Stimulated activated CD8-positive, alpha-beta memory T cell treated with anti-CD3 and anti-CD28 coated beads, Interleukin-15, amount 100 ng/mL, for 4 hours (primary cell): ENCODE measurements at places on chromosomes 7 and 10.

- DNase-seq = no peak
These were observed 3.0 kb downstream of the RET start for GRCh38 chr10:43079856-43080255.

GRCh38 chr10:86653379-86653778, 968 bp upstream of the OPN4 start:
- no peak for DNase-seq

GRCh38 chr10:29411666-29412315, 122.9 kb downstream of the LYZL1 start:
- DNase-seq = no peak

DNA sequence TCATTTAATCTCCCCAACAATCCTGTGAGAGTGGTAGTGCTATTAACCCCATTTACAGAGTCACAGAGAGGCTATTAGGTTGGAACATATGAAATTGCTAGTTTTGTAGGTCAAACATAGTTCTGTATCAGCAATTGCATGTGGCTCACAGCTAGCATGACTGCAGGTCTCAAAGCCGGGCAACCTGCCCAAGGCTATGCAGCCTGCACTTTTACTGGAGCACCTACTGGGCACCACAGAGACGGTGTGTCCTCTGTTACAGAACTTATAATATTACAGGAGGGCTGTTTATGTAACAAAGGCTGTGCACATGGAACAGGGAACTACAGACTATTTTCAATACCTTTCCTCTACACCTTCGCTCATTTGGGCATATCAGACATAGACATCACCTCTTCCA, 355.8 kb downstream of the RPS24 start:
- no peak for DNase-seq

DNA sequence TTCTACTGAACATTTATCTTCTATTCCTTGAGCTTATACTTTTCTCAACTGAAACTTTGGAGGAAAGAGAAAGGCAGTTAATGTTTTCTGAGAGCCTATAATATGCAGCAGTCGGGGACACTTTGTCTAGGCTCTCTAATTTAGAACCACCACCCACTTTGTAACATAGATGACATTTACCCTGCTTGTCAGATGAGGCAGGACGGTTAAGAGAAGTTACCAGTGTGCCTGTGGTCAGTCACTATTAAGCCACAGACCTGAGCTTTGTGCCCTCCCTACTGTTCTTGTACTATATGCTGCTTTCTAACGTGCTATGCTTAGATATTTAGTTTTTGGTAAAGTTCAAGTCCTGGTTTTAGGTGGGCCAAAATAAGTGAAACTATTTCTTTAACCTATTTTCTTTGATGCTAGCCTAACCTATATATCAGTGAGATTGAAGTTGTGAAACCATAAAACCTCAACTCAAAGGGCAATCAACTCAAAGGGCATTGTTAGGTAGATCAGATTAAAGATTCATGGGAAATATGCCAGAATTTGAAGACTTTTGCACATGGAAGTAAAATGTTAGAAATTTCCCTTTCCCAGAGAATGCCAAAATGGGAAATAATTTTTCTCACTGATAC, 156.5 kb upstream of the AGR3 start:
- no peak for DNase-seq

DNA sequence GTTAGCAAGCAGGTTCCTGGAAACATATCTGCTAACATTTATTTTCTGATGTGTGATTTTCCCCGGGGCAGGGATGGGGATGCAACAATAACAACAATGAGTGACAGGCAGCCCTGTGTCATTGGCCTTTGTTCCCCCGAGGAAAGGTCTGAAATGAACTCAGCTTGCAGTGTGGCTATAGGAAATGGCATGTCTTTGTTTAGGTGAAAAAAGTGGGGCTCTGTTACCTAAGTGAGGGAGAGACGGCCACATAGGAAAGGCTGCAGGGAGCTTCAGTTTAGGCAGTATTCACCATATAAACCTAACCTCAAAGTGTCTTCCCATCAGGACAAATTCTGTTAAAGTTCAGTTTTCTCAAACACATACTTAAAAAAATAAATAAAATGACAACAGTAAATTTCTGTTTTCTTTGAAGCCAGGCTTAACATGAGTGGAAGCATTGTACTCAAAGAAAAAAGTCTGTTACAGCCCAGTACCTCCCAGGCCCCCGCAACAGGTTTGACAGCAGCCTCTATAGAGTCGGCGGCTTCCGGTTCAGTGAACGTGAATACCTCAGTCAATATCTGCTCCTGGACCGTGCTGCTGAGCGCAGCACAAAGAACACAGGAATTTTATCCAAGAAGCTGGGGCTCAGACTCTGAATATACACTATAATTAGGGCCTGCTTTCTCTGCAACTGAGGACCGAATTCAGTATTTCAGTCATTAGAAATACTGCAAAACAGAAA, 168.3 kb downstream of the GLI3 start:
- DNase-seq = no peak

DNA sequence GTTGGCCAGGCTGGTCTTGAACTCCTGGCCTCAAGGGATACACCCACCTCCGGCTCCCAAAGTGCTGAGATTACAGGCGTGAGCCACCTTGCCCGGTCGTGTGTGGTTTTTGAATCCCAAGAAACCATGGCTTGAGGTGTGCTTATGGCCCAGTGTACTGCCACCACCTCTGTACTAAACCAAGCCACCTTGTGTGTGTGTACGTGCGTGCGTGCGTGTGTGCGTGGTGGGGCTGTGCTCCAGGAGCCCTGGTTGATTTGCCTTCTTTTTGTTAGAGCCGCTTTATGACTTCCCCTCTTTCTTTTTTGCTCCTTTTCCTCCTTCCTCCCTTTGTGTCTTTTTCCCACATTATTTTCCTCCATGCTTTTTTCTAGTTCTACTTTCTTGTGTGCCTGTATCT, 121.4 kb downstream of the CAMK1D start:
- no peak for DNase-seq

GRCh38 chr7:97430006-97430405, 301.9 kb upstream of the TAC1 start:
- no peak for DNase-seq

GRCh38 chr7:71601851-71602250, 469.9 kb downstream of the GALNT17 start:
- DNase-seq = no peak

DNA sequence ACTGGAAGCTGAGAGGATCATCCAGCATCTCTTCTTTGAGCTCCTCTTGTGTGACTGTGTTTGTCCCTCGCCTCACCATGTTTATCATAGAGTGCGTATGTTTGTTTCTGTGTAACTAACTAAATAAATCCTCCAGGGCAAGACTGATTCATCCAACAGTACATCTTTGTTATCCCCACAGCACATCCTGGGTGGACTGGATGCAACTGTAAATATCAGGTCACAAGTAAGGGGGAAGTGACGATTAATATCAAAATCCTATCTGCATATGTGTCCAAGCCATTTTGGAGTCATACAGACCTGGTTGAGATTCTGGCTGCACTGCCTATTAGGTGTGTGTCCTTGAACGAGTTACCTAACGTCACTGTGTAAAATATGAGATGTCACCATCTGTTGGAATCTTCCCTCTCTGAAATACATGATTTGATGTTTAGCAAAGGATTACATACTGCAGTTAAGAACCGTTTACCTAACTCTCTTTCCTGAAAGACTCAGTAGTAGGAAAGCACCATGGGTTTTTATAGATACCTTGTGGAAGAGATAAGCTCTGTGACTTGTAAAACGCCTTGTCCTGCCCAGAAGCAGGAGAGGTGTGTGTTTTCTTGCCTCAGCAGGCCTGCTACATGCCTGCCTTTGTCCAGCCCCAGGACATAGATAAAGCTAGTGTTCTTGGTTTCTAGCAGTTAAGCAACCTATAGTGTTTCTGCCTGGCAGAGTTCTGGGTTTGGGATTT, 25.8 kb downstream of the WBP1L start:
- no peak for DNase-seq

GRCh38 chr10:112232670-112233069, 49.1 kb upstream of the GPAM start:
- no peak for DNase-seq

DNA sequence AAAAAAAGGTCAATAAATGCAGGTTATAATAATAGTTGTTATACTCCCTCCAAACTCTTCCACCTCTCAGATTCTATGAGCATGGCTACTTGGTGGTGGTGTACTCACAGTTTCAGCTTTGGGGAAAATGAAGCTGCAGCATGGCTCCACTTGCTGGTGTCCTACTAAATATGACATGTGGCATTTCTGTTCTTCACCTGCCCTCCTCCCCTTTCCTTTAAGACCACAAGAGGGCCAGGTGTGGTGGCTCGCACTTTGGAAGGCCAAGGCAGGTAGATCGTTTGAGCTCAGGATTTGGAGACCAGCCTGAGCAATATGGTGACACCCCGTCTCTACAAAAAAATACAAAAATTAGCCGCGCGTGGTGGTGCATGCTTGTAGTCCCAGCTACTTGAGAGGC, 101.1 kb downstream of the SLC37A3 start:
- no peak for DNase-seq

DNA sequence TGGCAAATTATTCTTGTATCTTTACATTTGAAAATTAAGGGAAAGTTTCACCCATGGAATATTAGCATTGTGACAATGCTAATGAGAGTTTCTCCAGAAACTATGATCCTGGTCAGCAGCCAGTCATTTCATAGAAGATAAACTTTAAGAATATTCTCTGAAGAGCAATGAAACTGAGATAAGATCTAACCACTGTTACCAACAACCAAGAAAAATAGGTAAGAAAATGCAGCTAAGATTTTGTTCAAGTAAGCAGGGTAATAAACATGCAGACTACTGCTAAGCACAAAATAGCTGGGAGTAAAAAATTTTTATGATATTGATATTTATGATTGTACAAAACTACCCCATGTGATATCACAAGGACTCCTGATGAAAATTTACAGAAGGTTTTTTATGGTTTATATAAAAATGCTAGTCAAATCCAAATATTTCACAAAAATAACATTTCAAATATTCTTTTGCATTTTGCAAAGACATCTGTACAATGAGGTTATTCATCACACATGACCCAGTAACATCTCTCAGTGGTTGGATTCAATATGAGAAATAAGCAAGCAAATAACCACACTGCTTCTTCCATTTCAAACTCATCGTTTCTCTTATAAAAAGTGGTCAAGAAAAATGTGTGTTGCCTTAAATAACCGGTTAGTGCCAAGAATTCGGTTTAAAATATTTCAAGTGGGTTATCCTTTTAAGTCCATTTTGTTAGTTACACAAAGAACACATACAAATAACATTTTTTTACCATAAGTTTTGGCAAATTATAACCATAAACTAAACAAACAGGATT, 251.6 kb downstream of the DIP2C start:
- DNase-seq = no peak

DNA sequence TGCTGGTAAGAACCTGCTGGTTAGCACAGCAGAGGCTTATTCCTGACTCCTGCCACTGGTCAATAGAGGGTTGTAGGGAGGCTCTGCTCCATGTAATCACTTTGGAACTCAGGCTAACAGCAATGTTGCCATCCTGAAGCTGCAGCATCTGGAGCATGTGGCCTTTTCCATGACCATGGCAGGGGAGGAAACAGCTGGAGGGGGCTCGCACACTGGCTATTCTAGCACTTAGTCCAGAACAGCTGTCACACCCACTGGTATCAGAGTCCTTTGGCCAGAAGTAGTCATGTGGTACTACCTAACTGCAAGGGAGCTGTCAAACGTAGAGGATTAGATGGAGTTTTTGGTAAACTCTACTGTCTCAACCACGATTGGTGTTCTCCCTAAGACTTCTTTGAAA, 450.0 kb downstream of the RPS24 start:
- no peak for DNase-seq

- no peak for DNase-seq
These were observed 31.5 kb downstream of the MBL2 start for GRCh38 chr10:52740913-52741675.

DNA sequence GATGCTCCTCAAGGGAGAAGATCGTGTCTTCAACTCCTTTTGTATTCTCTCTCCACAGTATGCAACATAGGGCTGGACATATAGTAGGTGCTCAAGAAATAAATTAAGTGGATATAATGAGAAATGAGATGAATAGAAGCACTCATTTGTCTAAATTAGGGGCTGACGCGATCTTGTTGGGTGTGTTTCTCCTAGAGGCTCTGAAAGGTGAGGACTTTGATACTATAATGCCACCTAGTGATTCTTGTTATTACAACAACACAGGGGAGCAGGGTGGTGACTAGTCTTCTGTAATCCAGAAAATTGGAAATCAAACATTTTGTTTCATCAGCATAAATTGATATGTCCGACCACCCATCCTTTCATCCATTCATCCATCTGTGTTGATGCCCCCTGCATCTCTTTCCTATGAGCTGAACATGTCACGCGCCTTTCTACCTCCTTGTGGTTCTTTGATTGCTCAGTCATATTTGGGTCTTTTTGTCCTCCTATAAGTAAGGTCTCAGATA, 3.5 kb upstream of the CFAP58 start:
- DNase-seq = no peak

- no peak for DNase-seq
These were observed 80.8 kb downstream of the FOXL3 start for GRCh38 chr7:370775-371118.

- no peak for DNase-seq
These were observed 88.4 kb upstream of the LEP start for GRCh38 chr7:128152721-128153120.

GRCh38 chr7:10146271-10146670, 827.4 kb upstream of the PHF14 start:
- DNase-seq = no peak

DNA sequence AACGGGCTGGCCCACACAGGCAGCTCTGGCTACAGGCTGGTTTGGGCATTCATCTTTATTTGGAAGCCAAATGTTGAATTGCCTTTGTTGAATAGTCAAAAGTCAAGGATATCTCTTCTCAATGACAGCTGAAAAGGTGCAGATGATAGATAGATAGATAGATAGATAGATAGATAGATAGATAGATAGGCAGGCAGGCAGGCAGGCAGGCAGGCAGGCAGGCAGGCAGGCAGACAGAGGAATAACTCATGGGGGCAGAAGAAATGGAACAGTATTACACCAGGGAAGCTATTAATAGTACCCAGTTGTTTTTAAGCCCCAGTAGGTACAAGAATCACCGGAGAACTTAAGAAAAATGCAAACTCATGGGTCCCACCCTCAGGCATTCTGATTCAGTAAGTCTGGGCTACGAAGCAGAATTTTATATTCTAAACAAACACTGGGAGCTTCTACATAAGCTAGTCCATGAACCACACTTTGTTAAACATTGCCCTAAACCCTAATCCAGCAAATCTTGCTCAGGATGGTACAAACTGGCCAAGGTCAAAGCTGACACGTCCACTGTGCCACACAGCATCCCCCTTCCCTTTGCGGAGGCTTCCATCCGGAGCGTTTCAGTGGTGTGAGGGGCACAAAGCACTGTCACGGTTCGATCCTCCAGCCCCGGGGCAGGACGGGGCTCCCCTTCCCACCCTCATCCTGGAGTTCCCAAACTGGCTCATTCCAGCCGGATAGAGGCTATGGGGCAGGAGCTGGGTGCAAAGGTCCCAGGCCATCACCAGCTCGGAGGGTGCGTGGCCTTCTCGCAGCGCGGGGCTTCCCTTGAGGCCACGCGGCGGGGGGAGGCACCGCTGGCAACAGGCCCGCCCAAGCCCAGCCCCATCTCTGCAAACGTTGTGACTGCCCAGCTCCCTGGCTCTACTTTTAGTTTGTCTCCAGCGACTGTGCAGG, 6.7 kb downstream of the PRKAG2 start:
- no peak for DNase-seq

GRCh38 chr10:132696728-132697577, 89.0 kb downstream of the NKX6-2 start:
- no peak for DNase-seq

- DNase-seq = no peak
These were observed 28.1 kb upstream of the SGMS1 start for GRCh38 chr10:50651808-50652207.

GRCh38 chr7:158638001-158638400, 50.4 kb upstream of the PTPRN2 start:
- no peak for DNase-seq

- no peak for DNase-seq
These were observed 1106.2 kb upstream of the CELF2 start for GRCh38 chr10:9911488-9911887.
